ENCODE measurements at places on chromosomes 5 and 9.

- DNase-seq, result no peak
These were observed 595.0 kb downstream of the CDH12 start for GRCh38 chr5:22258139-22258538.

- no peak for DNase-seq
These were observed 314.7 kb downstream of the MLLT3 start for GRCh38 chr9:20307621-20308020.

DNA sequence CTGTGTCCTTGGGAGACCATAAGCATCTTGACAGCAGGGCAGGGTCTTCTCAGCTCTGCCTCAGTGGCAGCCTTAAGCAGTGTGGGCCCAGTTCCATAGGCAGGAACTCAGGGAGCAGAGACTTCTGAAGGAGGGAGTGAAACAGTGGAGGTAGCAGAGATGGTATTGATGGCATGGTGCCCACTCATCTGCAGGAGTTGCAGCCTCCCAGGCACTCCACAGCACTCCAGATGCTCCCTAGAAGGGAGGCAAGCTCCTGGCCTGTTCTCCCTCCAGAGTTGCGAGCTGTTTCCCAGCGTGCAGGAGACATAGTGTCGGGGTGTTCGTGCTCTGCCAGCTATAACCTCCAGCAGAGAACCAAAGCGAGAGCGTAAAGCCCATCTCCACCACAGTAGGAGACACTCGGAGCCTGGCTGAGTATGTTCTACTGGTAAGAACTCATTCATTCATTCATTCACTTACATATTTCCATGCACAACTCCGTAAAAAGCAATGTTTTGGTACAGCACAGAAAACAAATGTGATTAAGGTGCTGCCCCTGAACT lies 31.4 kb upstream of the UNC5A start:
- DNase-seq, result no peak

GRCh38 chr9:12640016-12640587 lies 53.1 kb upstream of the TYRP1 start:
- DNase-seq, result peak; percentile 80

DNA sequence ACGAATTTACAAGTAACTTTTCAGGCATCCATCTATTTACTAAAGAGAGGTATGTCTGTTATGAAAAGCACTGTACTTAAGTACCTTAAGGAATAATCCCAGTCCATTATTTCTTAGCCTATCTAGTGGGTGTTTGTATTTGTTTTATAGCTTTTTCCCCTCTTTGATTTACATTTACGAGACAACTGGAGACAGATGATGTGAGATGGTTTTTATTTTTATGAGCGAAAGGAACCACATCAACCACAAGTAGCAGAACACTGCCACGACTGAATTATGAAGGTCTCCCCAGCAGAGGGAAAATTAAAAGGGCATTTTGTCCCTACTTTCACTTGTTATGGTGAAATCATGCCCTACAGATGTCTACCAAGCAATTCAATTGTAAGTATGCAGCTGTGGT lies 357.8 kb downstream of the NFIB start:
- DNase-seq, result no peak

- peak; percentile 74 for DNase-seq
These were observed 84.0 kb downstream of the ZFAND5 start for GRCh38 chr9:72280913-72281500.

GRCh38 chr9:110977259-110977709 lies 61.0 kb downstream of the LPAR1 start:
- DNase-seq, result peak; percentile 93

GRCh38 chr5:72485430-72485974 lies 21.7 kb downstream of the ZNF366 start:
- no peak for DNase-seq

DNA sequence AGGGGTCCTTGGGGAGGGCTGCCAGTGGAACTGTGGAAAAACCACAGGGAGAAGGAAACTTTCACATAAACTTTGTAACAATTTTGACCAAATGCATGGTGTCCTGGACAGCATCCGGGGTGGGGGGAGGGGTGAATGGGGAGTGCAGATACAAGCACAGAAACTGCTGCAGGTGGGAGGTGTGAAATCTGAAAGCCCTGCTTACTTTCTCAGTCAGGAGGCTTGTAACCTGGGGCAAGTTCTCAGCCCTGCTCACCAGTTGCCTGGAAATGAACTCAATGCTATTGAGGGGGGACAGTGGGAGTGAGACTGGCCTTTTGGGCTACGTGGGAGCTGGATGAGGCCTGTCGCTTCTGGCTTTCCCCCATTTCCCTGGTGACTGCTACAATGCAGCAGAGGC lies 694.5 kb upstream of the ZNF608 start:
- DNase-seq, result no peak

- peak; percentile 58 for DNase-seq
These were observed 86.4 kb downstream of the NR3C1 start for GRCh38 chr5:143316844-143317631.

DNA sequence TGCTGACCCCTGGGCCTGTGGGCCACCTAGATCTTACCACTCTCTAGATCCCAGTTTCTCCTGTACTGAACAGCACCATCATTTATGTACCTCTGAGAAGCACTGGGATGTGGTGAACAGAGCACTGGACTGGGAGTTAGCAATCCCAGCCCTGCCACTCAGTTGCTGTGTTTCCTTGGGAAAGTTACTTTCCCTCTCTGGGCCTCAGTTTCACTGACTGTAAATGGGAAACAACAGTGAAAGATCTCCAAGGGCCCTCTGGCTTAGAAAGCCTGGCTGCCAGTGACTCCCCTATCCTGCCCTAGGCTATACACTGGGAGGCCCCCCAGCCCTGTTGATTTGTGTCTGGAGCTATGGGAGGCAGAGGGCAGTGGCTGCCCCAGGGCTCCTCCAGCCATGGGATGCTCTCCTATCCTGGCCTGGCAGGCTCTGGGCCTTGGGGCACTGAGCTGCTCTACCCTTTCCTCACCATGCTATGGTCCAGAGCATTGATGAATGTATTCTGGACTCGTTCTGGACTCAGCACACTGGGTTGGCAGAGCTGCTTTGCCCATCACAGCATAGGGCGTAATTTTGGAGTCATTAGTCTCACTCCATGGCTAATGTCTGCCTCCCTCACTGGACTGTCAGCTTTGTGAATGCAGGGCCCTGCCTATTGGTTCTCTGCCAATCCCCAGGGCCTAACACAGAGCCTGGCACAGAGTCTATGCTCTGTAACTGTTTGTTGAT lies 99.3 kb downstream of the RGS3 start:
- no peak for DNase-seq

- no peak for DNase-seq
These were observed 100.4 kb upstream of the LARP1 start for GRCh38 chr5:154654486-154655371.

GRCh38 chr9:81874931-81875330 lies 53.3 kb upstream of the SPATA31D4 start:
- DNase-seq, result peak; percentile 87

- no peak for DNase-seq
These were observed 1.9 kb downstream of the EMB start for GRCh38 chr5:50439221-50439620.

DNA sequence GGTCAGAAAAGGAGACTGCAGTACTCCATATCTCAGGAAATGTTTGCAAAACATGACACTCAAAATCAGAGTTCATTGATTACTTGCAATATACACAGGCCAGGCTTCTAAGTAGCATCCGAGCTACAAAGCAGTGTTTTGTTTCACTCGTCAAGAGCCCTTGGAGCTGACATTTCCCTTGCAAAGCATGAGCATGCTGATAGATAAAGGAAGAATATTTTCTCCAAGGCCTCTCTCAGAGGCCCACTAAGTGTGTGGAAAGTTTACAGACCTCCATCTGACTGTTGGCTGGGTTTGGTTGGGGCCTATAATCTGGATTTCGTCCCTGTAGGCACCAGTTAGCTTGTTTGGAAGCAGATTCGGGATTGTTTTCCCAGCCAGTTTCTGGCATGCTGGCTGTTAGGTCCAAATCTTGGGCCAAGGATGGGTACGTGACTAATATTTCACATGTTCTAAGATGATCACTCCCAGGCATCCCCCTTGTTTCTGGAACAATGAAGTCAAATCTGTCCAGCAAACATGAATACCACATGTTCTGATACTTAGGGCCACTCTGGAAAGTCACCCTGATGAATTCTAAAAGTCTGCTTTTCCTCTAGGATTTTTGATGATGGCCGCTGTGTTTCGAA lies 161.3 kb downstream of the RFK start:
- DNase-seq, result no peak

- DNase-seq, result peak; percentile 43
These were observed 48.4 kb downstream of the GPR21 start for GRCh38 chr9:123081824-123082223.

DNA sequence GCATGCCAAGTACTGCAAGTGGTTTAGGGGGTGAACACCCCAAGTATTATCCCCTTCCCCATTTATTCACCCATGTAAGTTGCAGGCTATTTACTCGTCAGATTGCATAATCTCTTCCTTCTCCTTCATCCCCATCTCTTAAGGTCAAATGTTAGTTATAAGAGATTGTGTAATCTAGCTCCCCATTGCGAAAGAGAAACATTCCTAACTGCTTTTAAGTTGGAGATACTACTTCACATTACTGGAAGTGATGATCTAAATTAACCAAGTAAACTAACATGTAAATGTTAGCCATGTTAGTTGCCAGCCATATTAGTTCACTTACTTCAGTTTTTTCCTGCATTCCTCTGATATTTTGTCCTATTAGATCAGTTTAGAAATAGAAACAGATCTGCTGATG lies 262.3 kb downstream of the TAF11L14 start:
- DNase-seq, result peak; percentile 46

- no peak for DNase-seq
These were observed 266.1 kb downstream of the CWC27 start for GRCh38 chr5:65034813-65035209.

- peak; percentile 20 for DNase-seq
These were observed 2.1 kb downstream of the NR4A3 start for GRCh38 chr9:99823681-99824377.

GRCh38 chr5:69451941-69452647 lies 37.2 kb downstream of the MARVELD2 start:
- DNase-seq, result no peak

DNA sequence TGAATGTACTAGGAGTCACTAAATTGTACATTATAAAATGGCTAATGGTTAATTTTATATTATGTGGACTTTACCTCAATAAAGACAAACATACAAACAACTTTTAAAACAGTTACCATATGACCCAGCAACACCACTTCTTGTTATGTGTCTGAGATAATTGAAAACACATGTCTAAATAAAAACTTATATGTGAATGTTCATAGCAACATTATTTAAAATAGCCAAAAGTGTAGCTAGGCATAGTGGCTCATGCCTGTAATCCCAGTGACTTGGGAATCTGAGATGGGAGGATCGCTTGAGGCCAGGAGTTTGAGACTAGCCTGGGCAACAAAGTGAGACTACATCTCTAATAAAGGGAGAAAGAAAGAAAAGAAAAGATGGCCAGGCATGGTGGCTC lies 22.9 kb downstream of the SLC35A4 start:
- no peak for DNase-seq

GRCh38 chr9:136614372-136614922 lies 48.3 kb upstream of the EGFL7 start:
- peak; percentile 89 for DNase-seq

GRCh38 chr5:132263548-132264261 lies 6.2 kb downstream of the PDLIM4 start:
- peak; percentile 94 for DNase-seq

- peak; percentile 68 for DNase-seq
These were observed 602.9 kb upstream of the WWC1 start for GRCh38 chr5:167688341-167689130.

Data from fibroblast of lung (primary cell).